Stimulated activated CD4-positive, alpha-beta T cell treated with anti-CD3 and anti-CD28 coated beads, Interleukin-4, amount 100 ng/mL, for 4 hours (primary cell): ENCODE measurements at places on chromosomes 4 and X.

- DNase-seq: no peak
Measured at GRCh38 chr4:26022346-26023202, 108.6 kb downstream of the SMIM20 start.

- no peak for DNase-seq
Measured at GRCh38 chrX:132591719-132592275, 103.0 kb upstream of the MBNL3 start.

GRCh38 chr4:88659890-88660208, 37.8 kb downstream of the NAP1L5 start:
- DNase-seq: no peak

GRCh38 chr4:138310498-138310897, 68.3 kb upstream of the SLC7A11 start:
- DNase-seq: no peak

DNA sequence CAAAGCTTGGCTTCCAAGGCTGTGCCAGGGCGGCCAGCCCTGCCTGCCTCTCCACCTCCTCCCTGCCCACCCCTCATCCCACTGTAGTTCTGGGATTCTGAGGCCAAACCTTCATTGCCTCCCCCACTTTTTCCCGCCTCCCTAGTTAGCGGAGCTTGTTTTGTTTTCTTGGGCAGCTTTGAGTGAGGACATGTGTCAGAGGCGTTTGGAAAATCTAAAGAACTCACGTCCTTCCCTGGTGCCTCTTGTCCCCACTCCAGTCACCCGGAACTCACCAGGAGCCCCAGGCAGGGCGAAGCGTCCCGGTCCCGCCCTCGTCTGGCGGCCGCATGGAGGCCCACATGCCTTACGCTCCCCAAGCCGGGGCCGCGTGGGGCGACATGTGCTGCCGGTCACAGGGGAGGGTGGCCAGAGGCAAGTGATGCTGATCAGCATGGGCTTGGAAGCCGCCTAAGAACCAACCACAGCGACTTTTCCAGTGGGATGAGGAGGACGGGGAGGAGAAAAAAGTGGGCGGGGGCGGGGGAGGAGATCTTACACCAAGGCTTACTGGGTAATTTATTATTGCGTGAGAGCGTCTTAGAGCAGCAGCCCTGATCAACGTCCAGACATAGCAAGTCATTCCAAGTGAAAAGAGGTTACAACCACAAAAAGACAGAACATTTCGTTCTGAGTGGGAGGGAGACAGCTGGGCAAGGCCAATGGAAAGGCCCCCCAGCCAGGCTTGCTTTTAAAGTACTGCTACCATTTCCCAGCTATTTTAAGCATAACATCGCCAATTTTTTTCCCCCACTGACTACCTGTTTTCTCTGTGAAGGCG, 48.5 kb downstream of the PRPS1 start:
- DNase-seq: peak; percentile 57

GRCh38 chrX:41116948-41117347, 31.7 kb downstream of the USP9X start:
- DNase-seq: no peak

GRCh38 chr4:113899271-113900070, 80.0 kb downstream of the ARSJ start:
- peak; percentile 48 for DNase-seq

- peak; percentile 58 for DNase-seq
Measured at GRCh38 chrX:153662266-153662665, 11.3 kb downstream of the PNCK start.

DNA sequence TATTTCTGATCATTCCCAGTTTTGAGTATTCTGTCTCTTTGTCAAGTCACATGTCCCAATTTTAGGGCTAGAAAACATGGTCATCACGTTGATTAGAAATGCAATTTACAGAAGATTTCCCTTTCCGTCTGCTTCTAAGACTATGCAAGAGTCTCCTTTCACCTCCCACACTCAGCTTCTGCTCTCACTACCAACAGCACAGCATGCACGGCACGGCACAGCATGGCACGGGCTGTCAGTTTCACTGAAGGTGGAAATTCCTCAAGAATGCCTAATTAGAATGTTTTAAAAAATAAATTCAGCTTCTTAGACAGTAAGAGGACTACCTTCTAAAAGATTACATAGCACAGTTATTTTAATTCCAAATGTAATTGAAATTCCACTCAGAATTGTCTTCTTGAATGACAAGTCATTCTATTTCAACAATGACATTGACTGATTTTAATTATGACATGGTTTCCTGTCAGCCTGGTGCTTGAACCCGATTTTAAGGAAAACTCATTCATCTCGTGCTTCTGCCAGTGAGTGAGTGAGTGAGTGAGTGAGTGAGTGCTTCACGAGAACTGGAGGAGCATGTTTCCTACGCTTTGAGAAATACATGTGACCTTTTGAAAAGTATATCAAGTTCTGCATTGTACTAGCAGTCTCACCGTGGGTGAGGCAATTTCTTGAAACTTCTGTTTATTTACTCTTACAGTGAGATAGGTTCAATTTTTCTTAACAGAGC, 124.8 kb upstream of the SORBS2 start:
- DNase-seq: no peak

DNA sequence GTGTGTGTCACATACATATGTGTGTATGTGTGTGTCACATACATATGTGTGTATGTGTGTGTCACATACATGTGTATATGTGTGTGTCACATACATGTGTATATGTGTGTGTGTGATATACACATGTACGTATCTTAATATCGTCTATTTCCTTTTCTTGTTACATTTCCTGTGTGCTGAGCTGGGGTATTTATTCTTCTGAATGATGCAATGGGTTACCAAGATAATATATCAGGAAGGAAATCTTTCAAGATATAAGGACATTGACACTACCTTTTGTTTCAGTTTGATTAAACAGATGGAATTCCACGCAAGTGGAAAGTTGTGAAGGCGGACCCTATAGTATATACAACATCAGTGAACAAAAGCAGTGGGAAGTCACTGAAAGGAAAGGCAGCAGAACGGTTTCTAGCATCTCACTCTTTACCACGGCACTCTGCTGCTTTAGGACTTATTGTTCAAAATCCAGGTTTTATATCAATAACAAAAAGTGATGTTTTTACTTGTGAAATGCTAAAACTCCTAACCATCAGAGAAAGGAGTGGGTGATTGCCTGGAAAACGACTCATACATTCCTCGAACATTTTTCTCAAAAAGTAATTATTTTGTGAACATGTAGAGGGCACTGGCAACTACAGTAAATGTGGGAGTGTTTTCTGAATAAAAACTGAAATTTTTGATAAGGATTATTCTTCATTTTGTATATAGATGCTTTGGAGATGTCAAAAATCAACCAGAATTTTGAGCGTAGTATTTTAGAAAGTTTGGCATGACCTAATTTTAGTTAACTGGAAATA, 43.1 kb upstream of the IL21 start:
- peak; percentile 21 for DNase-seq

- no peak for DNase-seq
Measured at GRCh38 chr4:183408796-183409195, 35.6 kb upstream of the CDKN2AIP start.

GRCh38 chr4:76407440-76408119, 13.4 kb downstream of the CCDC158 start:
- no peak for DNase-seq

DNA sequence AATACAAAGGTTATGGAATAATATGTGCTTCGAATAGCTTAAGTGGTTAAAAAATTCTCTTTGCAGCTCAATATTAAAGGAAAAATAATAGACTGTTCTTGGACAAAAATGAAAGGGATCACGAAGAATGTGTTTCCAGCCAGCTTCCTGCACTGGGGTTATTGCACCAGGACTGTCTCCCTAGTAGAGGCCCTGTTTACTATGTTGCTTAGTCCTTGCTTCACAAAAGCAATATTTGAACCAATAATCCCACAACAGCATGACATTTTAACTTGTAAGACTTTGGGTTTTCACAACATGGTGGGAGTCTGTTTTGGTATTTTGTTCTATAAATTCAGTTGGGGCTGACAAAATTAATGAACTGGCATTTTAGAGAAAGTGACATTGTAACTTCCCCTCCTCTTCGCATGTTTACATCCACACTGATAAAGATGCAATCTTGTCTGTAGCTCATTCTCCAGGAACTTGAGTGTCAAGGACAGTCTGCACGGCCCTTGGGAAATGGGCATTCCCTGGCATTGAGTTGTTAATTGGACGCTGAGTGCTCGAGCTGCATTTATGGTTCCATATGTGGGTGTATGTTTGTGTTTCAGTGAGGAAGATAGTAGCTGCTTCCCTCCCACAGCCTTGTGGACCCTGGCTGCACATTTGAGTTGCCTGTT, 39.0 kb downstream of the SHROOM2 start:
- DNase-seq: no peak

DNA sequence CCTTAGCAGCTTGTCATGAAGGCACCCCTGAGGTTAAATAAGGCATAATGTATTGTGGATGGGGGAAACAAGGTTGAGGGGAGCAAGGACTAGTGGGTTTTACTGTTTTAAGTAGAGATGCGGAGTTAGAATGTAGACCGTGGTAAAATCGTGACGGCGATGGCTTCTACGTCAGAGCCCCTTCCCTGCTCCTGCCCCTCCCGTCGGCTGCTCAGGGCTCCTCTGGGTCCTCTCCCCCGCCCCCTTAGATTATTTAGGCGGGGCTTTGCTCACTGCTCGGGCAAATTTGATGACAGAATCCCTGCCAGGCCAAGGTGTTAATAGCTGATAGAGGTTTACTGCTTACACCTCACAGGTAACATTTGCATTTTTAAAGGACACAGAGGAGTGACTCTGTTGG, 2.3 kb downstream of the FRMPD3 start:
- no peak for DNase-seq
